ENCODE measurements at places on chromosomes 16 and 17.

- DNase-seq: no peak
Measured at GRCh38 chr17:3482852-3483251, 7.1 kb downstream of the ASPA start.

DNA sequence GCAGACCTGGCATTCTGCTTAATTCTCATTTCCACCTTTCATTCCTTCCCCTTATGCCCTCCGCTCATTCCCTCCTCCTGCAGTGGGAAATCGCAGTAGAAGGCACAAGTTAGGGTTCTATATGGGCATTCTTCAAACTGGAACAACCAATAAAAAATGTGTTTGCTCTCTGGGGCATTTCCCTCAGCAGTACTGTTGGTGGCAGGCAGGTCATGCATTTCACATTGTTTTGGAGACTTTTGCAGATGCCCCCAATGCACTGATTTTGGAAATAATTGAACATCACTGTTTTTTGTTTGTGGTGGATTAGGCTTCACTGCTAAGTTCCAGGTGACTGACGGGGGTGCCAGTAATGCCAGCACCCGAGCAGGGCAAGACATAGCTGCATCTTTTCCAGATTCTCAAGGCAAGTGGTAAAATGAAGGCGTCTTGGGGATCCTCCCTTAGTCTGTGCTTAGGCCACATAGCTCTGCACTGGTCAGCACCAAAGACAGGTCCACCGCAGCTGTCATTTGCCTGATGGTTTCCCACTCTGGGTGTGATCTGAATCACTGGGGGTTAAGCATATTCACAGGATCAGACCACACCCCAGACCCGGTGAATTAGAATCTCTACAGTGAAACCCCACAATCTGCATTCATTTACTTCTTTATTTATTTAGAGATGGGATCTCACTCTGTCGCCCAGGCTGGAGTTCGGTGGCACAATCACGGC is 304.5 kb downstream of the CPPED1 start:
- DNase-seq: no peak

DNA sequence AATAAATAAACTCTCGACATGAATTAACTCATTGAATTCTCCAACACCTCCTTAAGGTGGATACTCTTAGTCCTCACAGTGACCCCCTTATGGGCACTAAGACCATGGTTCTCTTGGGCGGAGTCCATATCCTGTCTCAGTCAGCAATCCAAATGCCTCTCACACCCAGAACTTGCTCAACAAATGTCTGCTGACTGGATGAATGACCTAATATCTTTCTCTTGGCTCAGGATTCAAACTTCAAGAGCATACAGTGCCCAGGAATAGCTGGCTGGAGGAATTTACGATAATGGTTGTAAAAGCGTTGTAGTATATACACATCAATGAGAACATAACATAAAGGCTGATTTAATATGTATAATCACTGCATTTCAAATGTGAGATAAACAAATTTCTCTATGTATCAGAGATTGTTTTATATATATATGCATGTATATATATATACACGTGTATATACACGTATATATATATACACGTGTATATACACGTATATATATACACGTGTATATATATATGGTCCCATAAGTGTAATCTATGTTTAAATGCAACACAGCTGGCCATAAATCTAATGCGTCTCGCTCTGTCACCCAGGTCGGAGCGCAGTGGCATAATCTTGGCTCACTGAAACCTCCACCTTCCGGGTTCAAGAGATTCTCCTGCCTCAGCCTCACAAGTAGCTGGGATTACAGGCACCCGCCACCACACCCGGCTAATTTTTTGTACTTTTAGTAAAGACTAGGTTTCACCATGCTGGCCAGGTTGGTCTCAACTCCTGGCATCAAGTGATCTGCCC is 6.5 kb upstream of the UBB start:
- DNase-seq: peak; percentile 53

DNA sequence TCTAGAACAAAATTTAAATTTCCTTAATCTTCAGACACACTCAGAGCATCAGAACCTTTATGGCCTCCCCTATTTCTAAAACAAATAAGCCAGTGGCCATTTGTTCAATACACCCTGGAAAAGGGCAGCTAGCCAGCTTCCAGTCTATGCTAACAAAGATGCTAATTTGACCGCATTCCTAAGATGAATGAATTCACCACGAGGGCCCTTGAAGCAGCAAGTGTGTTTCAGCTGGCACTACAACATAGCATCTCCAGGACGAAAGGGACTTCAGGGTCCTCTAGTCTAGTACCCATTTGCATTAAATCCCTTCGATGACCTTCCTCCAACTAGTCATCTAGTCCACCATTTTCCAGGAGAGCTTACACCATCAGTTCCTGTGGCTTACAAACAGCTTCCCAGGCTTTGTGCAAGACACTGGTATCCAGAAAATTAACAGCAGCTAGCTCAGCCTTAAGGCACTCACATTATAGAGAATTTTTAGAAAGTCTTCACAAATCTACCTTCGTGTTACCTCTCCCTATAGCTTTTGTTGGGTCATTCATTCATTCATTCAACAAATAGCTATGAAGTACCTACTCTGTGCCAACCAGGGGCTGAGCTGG is 10.9 kb downstream of the KRT37 start:
- DNase-seq: no peak

DNA sequence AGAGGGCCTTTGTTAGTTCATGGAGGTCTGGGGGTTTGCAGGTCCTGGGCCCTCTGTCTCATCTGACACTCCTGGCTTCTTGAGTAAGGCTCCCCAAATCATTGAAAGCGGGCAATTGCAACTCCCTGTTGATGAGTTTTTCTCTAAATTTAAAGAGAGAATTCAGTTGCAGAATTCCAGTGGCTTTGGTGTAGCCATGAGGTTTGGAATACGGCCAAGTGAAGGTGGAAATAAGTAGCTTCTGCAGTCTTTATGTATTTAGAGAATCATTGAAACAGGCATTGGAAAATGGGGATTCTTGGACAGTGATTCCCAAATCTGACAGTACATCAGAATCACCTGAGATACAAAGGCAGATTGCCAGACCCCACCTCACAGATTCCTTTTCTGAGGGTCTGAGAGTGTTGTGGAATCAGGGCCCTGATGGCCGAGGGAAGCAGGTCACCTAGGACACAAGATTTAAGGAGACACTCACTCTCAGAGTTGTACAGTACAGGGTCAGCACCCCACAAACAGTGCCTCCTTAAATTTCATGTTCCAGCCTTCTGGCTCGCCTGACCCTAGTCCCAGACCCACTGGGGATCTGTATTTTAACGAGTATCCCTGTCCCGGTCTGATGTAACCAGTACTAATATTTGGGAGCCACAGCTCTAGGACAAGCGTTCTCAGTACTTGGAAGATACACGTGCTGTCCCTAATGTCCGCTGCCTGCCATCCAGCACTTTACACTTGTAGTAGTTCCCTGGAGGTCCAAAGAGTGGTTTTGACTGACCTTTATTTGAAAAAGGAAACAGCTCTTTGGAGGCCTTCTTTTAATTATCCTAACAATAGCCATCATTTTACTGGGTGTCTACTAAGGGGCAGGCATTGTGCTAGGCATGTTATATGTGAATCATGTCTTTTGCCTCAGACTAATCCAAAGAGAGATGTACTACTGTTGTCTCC is 37.8 kb downstream of the YPEL2 start:
- no peak for DNase-seq

DNA sequence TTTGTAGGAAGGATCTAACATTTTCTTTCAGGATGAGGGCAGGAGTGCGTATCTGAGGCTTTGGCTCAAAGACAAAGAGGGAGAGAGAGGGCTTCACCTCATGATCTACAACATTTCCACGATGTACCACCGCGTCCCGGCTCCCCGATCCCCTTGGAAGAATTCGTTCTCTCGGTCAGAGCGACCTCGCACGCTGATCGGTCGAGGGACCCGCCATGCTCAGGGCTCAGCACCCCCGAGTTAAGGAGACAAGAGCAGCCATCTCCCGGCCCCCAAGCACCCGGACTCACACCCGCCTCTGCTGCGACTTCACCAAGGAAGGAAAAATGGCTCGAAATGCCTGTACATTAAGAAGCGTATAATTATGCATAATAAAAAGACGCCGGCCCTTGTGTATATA is 89.5 kb upstream of the RPL38 start:
- DNase-seq: no peak

- DNase-seq: no peak
Measured at GRCh38 chr17:54945671-54946070, 22.8 kb downstream of the COX11 start.

GRCh38 chr16:75628351-75628750 is 5.3 kb upstream of the ADAT1 start:
- no peak for DNase-seq

DNA sequence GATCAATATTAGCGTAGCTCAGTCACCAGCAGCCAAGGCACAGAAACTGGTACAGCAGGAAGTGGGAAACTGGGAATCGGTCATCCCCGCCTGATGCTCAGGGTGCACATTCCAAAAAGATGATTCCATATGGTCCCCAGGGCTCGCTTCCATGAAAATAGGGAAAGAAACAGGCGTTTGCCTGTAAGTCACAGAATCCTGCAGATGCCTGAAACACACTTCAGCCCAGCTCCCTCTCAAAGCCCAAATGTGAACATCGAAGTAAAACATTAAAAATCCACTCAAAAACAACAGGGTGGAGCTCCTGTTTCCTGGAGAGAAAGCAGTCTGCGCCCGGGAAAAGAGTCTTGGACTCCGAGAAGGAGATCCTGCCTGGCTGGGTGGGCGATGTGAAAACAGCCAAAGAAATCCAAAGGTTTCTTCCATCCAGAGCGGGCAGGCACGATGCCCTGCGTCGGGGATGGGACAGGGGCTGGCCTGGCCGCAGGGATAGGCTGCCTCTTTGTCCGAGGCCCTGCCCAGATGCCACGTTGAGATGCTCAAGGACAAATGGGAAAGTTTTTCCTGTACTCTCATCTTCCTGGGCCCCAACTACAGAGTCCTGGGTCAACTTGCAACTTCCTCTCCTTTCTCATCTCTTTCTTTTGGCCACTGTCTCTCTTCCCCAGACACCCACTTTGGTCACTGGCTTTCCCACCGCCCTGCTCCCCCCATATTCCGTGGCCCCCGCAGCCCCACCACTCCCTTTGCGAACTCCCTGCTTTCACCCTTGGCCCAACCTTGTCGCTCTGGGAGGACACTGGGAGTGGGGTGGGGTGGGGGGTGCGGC is 743 bp downstream of the WIPI1 start:
- DNase-seq: peak; percentile 80

GRCh38 chr17:66580184-66580955 is 254.5 kb upstream of the CACNG5 start:
- no peak for DNase-seq

- no peak for DNase-seq
Measured at GRCh38 chr16:59733321-59733720, 999.2 kb upstream of the GOT2 start.

DNA sequence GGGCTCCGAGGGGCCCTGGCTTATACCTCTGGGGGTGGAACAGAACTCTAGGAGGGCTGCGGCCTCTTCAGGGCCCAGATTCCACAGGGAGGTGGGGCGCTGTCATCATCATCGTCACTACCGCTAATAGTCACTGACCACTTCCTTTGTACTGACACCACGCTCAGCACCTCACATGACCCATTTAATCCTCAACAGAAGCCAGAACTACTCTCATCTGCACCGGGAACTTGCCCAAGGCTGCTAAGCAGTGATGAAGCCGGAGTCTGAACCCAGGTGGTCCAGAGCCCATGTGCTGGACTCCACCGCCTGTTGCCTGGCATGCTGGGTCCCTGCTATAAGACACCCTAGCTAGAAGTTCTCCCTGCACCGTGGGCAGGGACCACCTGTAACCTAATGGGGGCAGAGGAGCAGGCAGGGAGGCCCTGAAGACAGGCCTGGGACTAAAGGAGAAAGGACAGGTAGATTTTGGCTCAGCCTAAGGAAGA is 12.0 kb downstream of the UNC13D start:
- peak; percentile 41 for DNase-seq

- DNase-seq: no peak
Measured at GRCh38 chr16:554640-555365, 5.4 kb upstream of the PRR35 start.

DNA sequence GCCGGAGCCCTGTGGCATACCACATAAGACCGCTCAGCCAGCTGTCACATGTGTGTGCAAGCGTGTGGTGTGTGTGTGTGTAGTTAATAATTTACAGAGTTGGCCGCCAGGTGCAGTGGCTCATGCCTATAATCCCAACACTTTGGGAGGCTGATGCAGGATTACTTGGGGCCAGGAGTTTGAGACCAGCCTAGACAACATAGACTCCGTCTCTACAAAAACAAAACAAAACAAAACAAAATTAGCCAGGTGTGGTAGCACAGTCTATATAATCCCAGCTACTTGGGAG is 20.4 kb downstream of the SOCS1 start:
- peak; percentile 48 for DNase-seq

DNA sequence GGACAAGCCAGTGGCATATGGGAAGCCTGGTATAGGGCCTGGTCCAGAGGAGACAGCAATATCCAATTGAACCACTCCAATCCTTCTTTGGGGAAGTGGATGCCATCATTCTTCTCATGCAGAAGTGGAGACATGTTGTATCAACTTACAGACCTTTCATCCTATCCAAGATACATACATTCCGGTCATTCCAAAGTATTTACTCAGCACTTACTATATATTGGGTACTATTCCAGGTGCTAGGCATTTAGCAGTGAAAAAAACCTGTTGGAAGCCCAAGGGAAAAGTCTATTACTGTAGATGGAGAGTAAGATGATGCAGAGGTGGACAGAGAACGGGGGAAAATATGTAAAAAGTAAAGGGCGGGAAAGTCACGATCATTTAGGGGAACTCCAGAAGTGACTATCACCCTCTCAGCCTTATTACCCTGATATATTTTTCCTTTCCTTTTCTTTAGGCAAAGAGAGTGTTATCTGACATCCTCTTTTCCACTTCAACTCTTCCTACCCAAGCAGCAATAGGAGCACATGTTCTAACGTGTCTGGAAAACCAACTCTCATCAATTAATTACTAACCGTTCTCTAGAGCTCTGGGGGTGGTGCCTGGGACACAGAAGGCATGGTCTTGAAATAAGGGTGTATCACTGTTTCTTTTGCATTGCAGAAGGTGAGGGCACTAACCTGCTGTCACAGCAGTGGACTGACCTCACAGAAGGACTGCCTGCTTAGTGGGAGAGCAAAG is 210.1 kb upstream of the MAF start:
- DNase-seq: no peak

DNA sequence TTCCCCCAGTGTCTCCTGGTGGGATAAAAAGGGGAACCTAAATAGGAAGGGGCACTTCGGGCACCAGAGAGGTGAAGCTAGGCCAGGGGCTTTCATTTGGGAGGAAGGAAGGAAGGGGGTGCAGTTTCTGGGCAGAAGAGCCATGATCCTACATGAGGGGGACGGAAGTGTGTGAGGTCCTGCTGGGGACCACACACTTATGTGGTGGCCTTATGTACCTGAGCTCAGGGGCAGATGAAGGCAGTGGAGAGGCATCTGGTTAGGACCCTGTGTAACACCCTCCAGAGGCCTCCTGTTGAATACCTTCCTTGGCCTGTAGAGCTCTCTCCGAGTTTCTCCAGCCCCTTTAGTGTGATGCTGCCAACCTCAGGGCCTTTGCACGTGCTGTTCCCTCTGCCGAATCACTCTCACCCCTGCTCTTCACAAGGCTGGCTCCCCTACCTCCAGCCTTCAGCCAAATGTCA is 21.2 kb downstream of the IGFBP4 start:
- no peak for DNase-seq

- DNase-seq: no peak
Measured at GRCh38 chr17:12064395-12064794, 43.7 kb downstream of the MAP2K4 start.

Measured in left colon (tissue), 2 donors.